ENCODE measurements at places on chromosomes 16 and 17. TPM values are rescaled to one million over a fixed set of nuclear protein-coding genes. Genes with fewer than 3 reads are reported as not detected.

NFE2L1 gene
- 241 TPM for total RNA-seq

KRT40 gene
- not detected for total RNA-seq

TBC1D26 gene
- under 0.01 TPM for total RNA-seq

PIMREG gene
- total RNA-seq: 52.6 TPM

NDUFAB1 gene
- total RNA-seq: 83.5 TPM

All from uterine smooth muscle cell (primary cell).